ENCODE measurements at places on chromosomes 4 and X.

DNA sequence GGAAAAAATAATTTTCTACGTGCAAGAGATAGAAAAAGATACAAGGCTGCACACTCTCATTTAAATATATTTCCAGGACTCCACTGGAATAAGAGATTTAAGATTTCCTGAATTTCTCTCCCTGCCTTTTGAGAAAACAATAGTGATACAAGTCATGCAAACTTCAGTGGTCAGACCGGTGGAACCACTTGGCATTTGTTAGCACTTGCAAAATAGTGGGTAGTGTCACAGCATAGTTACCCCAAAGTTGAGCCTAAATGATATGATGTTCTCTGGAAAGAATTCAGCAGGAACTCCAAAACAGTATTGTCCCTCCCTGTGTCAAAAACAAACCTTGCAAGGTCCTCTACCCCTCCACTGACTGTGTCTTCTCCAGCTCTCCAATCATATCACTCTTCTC lies 102.3 kb downstream of the ANKRD50 start:
- DNase-seq = no peak

DNA sequence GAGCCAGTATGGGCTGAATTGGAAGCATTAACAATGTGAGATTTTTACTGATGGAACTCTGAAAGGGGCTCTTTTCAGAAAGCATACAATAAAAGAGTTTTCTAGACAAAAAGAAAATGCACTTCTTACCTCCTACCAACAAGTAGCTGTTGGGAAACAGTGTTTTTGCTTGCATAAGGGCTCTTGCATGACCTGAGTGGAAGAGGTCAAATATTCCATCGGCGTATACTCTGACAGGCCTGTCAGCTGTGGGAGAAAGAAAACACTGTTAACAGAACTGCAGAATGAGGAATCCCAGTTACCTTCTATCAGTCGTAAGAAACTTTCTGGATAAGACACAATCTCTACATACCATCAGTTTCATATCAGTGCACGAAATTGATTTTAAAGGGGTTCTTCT lies 39.5 kb downstream of the PCYT1B start:
- DNase-seq = no peak

- no peak for DNase-seq
Observed at GRCh38 chrX:150607201-150607600, 38.8 kb downstream of the MTM1 start.

DNA sequence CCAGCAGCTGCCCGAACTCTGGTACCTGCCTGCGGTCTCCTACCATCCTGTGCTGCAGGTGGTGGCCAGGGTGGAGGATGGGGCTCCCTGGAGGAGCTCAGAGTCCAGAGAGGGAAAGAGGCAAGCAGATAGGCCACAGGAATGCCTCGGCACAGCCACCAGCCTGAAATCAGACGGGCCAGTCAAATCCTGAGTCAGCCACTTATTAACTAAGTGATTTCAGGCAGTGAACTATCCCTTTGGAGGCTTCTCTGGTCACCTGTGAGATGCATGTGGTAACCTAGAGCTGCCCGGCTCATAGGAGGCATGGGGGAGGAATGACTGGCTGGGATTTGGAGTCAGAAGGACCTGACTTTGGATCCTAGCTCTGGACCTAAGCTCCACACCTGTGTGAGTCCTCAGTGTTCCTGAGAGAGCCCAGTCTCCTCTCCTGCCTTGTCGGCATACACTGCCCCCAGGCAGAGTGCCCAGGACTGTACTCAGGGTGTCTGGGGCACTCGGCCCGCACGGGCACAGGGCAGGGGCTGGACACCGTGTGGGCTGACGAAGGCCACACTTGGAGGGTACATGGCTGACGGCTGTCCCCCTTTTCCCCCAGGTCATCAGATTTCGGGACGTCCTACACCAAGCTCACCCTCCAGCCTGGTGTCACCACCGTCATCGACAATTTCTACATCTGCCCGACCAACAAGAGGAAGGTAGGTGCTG lies 96.4 kb upstream of the PSAPL1 start:
- DNase-seq = no peak

GRCh38 chr4:184657144-184657543 lies 7.6 kb downstream of the PRIMPOL start:
- DNase-seq = no peak

DNA sequence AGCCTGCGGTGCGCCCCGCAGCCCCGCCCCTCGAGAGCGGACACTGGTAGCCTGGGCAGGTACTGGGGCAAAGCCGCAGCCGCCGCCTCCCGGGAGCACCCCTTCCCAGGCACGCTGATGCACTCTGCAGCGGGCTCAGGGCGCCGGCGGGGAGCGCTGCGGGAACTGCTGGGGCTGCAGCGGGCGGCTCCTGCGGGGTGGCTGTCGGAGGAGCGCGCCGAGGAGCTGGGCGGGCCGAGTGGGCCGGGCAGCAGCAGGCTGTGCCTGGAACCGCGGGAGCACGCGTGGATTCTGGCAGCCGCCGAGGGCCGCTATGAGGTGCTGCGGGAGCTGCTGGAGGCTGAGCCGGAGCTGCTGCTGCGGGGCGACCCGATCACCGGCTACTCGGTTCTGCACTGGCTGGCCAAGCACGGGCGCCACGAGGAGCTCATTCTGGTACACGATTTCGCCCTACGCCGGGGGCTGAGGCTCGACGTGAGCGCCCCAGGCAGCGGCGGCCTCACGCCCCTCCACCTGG lies 401 bp downstream of the SOWAHD start:
- no peak for DNase-seq

GRCh38 chr4:123516576-123516975 lies 120.0 kb downstream of the SPRY1 start:
- no peak for DNase-seq

GRCh38 chr4:8391972-8392371 lies 48.6 kb downstream of the ACOX3 start:
- no peak for DNase-seq

- DNase-seq = no peak
Observed at GRCh38 chr4:89031272-89031671, 25.7 kb downstream of the FAM13A start.

GRCh38 chr4:15003891-15004738 lies 1.8 kb downstream of the CPEB2 start:
- DNase-seq = no peak

DNA sequence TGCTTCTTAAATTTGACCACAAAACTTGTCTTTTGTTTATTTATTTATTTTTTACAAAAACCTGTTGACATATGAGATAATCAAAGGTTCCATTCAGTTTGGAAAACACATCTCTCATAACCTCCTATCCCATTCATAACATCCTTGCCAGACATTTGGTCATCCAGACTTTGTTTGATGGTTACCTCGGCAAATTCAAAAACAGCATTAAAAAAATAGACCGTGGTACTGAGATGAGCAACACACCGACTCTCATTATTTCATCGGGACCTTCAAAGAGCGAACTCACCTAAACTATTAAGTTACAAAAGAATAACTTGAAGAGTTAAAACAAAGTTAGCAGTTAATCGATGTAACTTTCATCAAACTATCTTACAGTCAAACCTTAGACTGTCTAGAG lies 85.8 kb upstream of the RPS6KA3 start:
- DNase-seq = no peak

DNA sequence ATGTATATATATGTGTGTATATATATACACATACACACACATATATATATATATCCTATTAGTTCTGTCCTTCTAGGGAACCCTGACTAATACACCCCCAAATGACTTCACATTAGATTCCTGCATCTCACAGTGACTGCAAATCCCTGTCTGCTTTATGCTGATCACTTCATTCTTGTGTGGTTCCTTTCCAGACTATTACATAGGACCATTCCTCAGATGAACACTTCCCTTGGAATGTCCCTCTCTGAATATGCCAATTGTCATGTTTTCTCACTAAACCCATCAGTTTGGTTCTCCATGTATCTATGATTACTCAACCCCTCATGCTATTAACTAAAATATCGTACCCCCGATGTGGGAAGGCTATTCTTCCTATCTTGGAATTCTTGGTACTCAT lies 605.2 kb upstream of the NR3C2 start:
- DNase-seq = no peak

- no peak for DNase-seq
Observed at GRCh38 chr4:109672169-109672930, 30.9 kb downstream of the CASP6 start.

GRCh38 chrX:18016941-18017340 lies 155.8 kb upstream of the RAI2 start:
- no peak for DNase-seq

- no peak for DNase-seq
Observed at GRCh38 chrX:23822397-23822796, 39.4 kb downstream of the SAT1 start.

- no peak for DNase-seq
Observed at GRCh38 chr4:105707782-105708180, 708 bp downstream of the INTS12 start.

GRCh38 chr4:150886597-150886996 lies 128.5 kb downstream of the LRBA start:
- no peak for DNase-seq

DNA sequence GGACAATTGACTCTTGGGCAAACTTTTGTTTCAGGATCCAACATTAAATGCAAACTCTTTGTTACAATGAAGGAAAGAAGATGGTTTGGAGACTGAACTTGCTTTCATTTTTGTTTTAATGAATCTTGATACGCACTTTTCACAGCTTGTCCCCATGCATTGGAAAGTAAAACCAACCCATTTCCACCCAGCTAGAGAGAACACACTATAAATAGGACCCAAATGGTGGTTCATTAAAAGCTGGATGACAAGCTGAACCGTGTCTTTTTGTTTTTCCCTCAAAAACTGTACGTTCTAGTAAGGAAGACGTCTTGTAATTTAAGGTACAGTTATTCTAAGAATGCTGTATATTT lies 95.3 kb upstream of the EGFL6 start:
- DNase-seq = no peak

- DNase-seq = no peak
Observed at GRCh38 chrX:4708970-4709760, 995.7 kb upstream of the PRKX start.

GRCh38 chr4:80489798-80490197 lies 154.3 kb downstream of the CFAP299 start:
- no peak for DNase-seq

DNA sequence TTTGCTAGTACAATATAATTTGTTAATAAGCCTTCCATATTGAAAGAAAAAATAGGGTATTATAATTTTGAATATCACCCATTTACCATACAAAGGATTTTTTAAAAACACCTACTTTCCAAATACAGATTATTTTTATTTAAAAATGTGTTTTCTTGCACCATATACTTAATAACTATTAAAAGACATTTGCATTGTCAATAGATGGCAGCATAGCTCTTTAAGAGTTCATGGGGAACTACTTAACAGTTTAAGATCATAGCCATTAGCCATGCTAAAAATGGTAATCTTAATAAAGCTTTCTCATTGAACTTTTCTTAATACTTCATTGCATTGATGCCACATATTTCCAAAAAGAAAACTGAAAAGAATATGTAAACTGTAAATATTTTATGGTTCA lies 1995.9 kb downstream of the C4orf33 start:
- DNase-seq = peak; percentile 1

GRCh38 chrX:39577985-39578869 lies 519.5 kb downstream of the BCOR start:
- DNase-seq = no peak

GRCh38 chrX:123835661-123836371 lies 24.0 kb upstream of the XIAP start:
- DNase-seq = no peak

DNA sequence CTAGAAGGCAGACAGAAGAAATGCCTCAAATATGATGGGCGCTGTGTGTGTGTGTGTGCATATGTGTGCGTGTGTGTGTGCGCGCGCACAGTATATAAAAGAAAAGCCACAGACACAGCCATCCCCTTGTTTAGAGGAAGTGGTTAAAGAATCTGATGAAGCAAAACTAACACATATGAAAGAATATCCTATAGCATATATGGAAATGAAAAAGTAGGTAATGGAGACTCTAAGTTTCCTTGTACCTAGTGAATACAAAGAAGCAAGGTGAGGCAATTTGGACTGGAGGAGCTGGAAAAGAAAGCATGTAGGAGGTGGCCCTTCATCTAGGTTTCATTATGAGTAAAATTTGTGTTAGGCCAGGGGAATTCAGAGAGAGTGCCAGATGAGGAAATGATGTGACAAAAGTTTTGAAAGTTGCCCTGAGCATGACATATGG lies 58.6 kb upstream of the MCF2 start:
- no peak for DNase-seq

- peak; percentile 49 for DNase-seq
Observed at GRCh38 chr4:157045507-157046127, 30.3 kb upstream of the GLRB start.

GRCh38 chrX:18617407-18617750 lies 54.5 kb downstream of the RS1 start:
- peak; percentile 31 for DNase-seq

DNA sequence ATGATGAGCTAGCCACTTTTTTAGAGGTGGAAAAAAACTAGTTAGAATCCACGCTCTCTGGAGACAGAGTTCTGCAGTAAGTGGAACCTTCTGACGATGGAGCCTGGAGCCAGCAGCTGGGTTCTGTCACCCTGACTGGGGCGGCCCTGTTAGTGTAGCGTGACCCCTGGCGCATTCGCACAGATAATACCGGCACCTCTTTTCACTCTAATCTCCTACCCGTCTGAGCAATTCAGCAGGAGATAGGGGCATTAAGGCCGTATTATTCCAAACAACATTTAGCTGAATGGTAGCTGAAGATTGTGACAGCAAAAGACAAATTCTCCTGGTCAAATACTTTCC lies 292.6 kb downstream of the FBXO8 start:
- no peak for DNase-seq

- no peak for DNase-seq
Observed at GRCh38 chr4:146063143-146063542, 112.4 kb upstream of the LSM6 start.

DNA sequence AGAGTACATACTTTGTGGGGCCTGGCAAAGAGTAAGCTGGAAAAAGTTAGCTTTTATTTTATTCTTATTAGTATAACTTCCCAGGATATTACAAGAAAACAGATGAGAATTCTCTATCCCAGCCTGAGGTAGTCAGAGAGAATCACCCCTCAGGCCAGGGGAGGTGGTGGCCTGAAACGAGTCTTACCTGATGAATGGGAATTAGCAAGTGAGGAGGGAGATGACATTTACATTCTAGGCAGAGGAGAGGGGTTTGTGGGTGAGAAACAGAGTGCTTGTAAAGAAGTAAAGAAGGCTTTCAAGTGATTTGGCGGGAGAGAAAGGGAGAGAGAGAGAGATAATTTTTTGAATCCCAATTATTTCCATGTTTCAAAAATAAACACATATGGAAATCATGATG lies 39.3 kb upstream of the PDK3 start:
- no peak for DNase-seq

DNA sequence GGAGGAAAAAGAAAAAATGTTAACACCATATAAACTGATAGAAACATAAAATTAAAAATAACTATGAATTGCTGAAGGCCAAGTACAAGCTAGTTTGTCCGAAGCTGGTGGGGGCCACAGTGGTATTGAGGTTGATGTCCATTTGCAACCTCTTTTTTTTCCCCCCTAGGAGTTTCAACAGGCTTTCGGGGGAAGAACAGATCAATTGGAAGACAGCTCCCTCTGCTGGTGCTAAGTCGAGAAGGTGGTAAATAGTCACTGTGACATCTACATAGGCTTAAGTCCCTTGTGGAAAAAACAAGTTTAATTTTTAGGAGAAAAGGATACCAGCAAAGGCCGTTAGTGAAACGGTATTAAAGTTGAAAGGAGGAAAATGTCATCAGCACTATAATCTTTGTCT lies 115.7 kb upstream of the ZXDA start:
- no peak for DNase-seq

All from fibroblast of skin of left biceps (primary cell).